ENCODE measurements at places on chromosomes 13 and 19. TPM values are rescaled to one million over a fixed set of nuclear protein-coding genes. Genes with fewer than 3 reads are reported as not detected.

DNA sequence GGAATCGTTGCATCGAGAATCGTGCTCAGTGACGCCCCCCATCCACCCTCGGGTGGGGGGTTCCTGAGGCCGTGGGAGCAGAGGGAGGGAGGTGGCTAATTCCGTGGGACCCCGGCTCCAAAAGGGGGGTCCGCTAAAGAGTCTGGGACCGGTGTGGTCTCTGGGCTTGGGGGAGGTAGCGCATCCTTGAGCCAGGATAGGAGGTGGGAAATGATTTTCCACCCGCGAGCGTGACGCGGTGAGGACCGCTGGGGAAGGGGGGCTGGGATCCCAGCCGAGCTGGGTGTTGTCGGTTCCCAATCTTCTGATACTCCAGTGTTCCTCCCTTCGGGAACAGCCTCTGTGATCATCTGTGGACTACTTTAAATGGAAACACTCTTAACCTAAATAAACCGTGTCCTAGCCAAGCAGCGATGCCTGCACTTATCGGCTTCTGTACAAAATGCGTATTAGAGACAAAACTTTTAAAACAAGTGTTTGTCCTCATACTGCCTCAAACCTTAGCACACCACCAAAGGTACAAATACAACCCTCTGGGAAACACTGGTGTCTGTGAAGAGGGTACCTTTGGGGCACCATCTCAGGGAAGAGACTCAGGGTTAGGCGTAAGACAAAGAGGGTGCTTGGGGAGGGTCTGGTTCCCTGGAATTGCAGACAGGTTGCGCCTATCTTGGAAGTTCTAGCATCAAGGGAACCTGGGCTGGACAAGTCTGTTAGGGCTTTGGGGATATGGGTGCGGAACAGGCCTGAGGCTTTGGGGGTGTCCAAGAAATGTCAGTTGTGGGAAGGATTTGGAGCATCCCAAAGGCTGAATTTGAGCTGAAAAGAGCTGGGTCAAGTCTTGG lies 16.0 kb downstream of the KCNC3 start:
- no peaks in the 10 kb centered on the region for H3K36me3 ChIP-seq
- H3K4me3 ChIP-seq, result no peak overlapping the region
- no peak for DNase-seq
- peaks cover 12% of the 10 kb centered on the region for H3K27me3 ChIP-seq

Gene CGB1
- not detected for total RNA-seq

DNA sequence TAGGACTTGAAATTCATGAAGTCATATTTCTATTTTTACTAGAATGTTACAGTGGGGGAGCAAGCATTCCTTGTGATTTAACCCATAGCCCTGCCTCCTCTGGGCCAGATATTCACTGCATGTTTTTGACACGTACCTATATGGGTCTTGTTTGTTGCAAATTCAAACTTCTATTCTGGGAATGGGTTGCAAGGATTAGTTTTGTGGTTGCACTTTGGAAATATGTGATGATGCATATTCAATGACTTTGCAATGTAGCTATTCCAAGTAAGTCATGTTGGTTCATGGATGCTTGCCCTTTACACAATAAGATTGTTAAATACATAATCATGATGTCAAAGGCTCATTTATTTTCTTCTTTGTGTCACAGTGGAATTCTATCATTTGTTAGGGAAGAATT lies 440.8 kb downstream of the TDRD3 start:
- H3K4me1 ChIP-seq, result no peaks in the 10 kb centered on the region
- H3K36me3 ChIP-seq, result no peaks in the 10 kb centered on the region
- DNase-seq, result no peak
- H3K27me3 ChIP-seq, result no peaks in the 10 kb centered on the region
- no peak overlapping the region for H3K4me3 ChIP-seq

GRCh38 chr13:77510156-77510555 lies 25.4 kb upstream of the SCEL start:
- DNase-seq, result no peak
- H3K27ac ChIP-seq, result no peak overlapping the region
- no peaks in the 10 kb centered on the region for H3K4me1 ChIP-seq
- no peaks in the 10 kb centered on the region for H3K36me3 ChIP-seq
- no peaks in the 10 kb centered on the region for H3K27me3 ChIP-seq
- no peak overlapping the region for H3K4me3 ChIP-seq

DNA sequence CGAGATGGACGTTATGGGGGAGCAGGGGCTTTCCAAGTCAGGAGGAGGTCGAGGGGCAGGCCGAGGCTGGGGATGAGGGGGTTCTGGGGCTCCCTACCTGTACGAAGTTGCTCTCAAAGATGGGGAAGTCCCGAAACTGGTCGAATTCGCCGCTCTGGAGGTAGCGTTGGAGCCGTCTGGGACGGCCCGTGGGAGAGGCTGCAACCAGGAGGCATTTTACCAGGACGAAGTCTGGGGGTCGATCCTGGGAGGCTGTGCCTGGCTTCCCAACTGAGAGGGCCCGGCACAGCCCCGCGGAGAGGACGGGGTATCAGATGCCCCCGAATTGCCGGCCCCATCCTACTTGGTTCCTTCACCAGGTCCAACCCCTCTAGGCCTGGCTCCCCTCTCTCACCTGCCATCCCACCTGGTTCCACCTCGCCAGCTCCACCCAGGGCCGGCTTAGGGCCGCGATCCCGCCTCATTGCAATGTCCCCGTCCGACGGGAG lies 527 bp upstream of the EMC10 start:
- no peak for DNase-seq
- H3K4me1 ChIP-seq, result peaks cover 12% of the 10 kb centered on the region
- H3K4me3 ChIP-seq, result peak overlapping the region; percentile 91
- H3K36me3 ChIP-seq, result peaks cover 16% of the 10 kb centered on the region
- no peak overlapping the region for H3K27ac ChIP-seq
